Fibroblast of skin of right biceps (primary cell): ENCODE measurements at places on chromosomes 13 and 19.

DNA sequence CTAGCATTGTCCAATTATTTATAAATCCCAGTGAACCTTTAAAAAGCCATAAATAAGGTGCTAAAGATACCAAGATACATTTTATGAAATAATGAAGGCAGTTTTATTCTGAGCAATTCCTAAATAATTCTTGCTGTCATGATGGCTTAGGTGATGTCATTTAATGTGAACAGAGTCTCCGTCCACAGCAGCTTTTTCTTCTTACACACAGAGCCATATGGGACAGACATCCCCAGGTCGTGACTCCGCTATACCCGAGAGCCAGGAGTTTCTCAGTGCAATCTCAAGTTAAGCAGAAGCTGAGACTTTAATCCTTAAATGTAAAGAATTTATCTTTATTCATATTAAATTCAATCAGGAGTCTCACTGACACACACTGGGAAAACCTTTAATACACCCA, 29.7 kb downstream of the EFNB2 start:
- DNase-seq, result no peak

DNA sequence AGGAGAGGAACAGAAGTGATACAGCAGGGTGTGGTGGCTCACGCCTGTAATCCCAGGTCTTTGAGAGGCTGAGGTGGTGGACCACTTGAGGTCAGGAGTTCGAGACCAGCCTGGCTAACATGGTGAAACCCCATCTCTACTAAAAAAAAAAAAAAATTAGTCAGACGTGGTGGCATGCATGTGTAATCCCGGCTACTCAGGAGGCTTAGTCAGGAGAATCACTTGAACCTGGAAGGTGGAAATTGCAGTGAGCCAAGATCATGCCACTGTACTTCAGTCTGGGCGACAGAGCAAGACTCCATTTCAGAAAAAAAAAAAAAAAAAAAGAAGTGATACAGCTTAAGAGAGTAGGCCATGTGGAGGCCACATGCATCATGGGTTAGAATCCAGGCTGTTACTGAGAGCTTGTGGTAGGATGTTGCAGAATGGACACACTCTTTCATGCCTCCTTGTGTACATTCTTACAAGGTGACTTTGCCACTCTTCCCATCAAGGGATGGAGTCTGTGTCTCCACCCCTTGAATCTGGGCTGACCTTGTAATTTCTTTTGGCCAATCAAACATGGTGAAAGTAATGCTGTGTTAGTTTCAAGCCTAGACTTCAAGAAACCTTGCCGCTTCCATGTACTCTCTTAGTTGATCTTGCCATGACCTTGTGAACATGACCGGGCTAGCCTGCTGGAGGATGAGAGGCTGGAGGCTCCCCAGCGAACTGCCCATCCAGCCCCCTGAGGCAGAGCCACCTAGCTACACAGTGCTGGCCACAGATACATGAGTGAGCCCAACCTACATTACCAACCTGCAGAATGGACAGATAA, 12.3 kb downstream of the FAM187B start:
- DNase-seq, result no peak

- peak; percentile 92 for DNase-seq
These were observed 57.8 kb downstream of the IER2 start for GRCh38 chr19:13207846-13208671.

GRCh38 chr19:10568826-10569651, at the start of gene CDKN2D:
TSS of gene CDKN2D (minus strand) at chr19:10568979. CDS start at chr19:10568653, 326 bp downstream.
- DNase-seq, result peak; percentile 99

- peak; percentile 63 for DNase-seq
These were observed 1759.4 kb downstream of the PCDH9 start for GRCh38 chr13:65470781-65471180.

GRCh38 chr19:42601811-42602443, 7.2 kb upstream of the CEACAM8 start:
- DNase-seq, result peak; percentile 16

GRCh38 chr19:54339646-54340358, 840 bp upstream of the LILRA4 start:
- no peak for DNase-seq

- no peak for DNase-seq
These were observed 61.0 kb downstream of the NHLRC3 start for GRCh38 chr13:39099231-39099630.

DNA sequence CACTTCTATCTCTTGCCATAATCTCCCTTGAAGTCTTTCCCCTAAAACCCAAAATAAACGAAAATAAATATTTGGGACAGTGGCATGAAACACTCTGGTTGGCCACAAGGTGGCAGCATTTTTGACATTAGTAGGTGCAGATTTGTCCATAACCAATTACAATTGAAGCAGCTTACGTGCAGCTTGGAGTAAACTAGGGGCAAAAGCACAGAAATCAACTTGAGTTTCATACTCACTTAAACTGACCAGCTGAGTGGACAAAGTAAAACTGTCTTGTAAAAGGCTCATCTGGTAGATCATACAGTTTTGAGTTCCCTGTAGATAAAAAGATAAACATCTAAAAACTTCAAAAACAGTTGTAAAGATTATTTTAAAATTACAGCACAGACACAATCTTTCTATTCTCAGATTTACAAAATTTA, 18.8 kb downstream of the PDCD5 start:
- peak; percentile 52 for DNase-seq
